Aorta (tissue), 5 donors: ENCODE measurements at places on chromosomes 3 and 15. TPM values are rescaled to one million over a fixed set of nuclear protein-coding genes. Genes with fewer than 3 reads are reported as not detected.
A peak's percentile ranks its signal among the peaks of the same experiment; 100 is the strongest.

HACL1 gene
- total RNA-seq, result 20.6 TPM

PLCD1 gene
- 37.1 TPM for total RNA-seq

ZIC4 gene
- 0.49 TPM for total RNA-seq

HTR3E gene
- total RNA-seq, result not detected

GRCh38 chr15:73333001-73333400, 35.8 kb downstream of the HCN4 start:
- DNase-seq, result peak; percentile 14

- no peak for DNase-seq
Measured at GRCh38 chr3:149388001-149388440, 10.6 kb upstream of the TM4SF1 start.

AHSG gene
- not detected for total RNA-seq

GPR15 gene
- total RNA-seq, result not detected

GRCh38 chr3:71031914-71032521, 551.5 kb downstream of the FOXP1 start:
- peak; percentile 45 for DNase-seq

RPUSD3 gene
- total RNA-seq, result 19.8 TPM

P3H2 gene
- 23.9 TPM for total RNA-seq

- DNase-seq, result no peak
Measured at GRCh38 chr3:152742368-152743347, 92.3 kb upstream of the P2RY1 start.

GRCh38 chr3:157353652-157354051, 83.0 kb upstream of the PTX3 start:
- DNase-seq, result no peak
